ENCODE measurements at places on chromosomes 4 and X.

DNA sequence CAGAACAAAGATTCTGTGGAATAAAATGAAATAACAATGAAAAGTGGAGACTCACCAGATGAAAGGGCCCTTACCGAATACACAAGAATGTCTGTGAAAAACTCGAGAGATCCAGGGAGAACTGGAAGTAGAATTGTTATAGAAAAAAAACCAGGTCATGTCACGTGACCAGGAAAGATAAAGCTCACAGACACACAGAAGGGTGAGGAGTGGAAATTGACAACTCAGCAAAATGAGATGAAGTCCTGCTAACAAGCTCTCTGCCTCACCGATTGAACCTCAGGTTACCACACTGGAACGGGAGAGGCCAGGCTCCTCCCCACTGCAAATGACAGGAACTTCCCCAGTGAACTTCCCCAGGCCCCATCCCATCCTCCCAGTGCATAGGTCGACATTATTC is 1618.0 kb upstream of the PCDH10 start:
- DNase-seq, result no peak

DNA sequence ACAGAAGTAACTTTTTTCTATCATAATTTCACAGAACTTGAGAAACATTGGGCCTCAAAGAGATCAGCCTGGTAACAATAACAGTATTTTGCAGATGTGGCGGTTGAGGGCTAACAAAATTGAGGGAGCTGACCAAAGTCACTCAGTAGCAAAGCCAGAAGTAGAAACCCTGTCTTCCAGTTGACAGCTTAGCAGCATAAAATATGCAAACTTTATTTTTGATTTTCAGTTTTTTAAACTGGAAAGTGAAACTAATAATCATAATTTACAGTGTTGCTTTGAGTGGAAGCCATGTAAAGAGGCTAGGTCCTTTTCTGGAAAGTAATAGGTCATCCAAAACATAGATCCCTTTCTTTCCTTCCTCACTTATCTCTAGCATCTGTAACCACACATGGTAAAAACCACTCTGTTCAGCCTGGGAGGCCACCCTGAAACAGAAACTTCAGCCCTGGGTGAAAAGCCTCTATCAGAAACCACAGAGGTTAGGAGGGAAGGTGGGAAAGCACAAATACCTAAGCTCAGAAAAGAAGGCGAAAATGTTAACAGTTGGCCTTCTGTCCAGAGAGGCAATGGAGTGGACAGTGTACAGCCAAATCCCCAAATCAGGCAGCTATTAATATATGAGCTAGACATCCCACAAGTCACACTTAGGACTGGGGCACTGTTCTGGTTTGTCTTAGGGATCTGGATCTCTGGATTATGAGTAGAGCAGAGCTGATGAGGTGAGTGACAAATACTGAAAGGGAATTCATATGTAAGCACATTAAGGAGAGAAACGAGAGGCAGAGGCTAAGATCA is 61.1 kb upstream of the ARSJ start:
- no peak for DNase-seq

DNA sequence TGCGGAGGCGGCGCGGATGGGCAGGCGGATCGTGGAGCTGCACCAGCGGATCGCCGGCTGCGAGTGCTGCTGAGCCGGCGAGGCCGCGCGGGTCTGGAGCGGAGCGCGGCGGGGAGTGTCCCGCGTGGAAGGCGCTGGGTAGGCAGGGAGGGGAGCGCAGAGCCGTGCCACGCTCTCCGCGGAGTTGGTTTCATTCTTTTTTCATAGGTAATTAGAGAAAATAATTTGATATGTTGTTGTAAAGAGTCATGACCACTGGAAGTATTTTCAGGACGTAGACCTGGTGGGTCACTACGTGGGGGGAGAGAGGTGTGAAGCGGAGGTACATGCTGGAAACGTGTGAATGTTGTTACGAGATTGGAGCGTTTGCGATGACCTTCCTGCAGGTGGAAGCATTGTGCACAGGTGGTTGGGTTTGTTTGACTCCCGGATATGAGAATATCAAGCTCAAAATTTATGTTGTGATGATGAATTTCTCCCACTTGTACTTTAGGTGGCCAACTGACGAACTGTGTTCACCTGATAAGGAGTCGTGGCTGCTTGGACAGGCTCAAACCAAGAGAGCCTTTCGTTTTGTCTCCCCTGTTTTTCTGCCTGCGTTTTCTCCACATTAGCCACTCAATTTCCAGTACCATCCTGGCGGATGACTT is 19.1 kb upstream of the S100P start:
- DNase-seq, result no peak

GRCh38 chr4:157887316-157887715 is 285.5 kb downstream of the GASK1B start:
- DNase-seq, result no peak

DNA sequence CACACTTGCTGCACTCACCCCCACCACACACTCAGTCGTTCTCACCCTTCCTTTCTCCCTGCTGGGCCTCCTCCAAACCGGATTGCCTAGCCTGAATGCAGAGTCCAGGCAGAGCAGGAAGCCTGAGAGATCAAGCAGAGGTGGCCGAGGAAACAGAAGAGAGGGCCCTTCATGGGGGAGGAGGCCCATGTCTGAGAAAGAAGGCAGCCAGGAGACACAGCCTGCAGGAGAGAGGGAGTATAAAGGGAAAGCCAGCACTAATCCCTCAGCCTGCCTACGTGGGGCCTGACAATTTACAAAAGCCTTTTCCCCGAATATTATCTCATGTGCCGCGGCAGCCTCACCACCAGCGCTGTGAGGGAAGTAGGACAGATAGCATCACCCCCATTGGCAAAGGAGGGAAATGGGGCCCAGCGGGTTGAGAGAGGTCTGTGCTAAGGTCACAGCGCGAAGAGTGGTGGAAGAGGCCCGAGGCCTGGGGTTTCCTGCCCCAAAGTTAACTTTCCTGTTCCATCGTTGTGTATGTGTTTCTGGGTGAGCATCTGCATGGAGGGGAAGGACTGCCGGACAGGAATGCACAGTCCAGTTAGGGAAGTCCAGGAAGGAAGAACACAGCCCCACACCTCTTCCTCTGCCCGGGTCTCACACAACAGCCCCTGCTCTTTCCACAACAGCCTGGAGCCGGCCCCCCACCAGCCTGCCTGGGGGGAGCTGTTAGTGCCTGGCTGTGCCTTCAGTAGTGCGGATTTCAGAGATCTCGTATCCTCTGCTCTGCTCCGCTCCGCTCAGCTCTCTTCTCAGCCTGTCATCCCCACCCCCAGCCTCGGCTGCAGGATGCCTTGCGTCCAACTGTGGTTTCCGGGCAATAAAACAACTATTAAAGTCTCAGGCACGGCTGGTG is 50.9 kb upstream of the BCOR start:
- DNase-seq, result no peak

DNA sequence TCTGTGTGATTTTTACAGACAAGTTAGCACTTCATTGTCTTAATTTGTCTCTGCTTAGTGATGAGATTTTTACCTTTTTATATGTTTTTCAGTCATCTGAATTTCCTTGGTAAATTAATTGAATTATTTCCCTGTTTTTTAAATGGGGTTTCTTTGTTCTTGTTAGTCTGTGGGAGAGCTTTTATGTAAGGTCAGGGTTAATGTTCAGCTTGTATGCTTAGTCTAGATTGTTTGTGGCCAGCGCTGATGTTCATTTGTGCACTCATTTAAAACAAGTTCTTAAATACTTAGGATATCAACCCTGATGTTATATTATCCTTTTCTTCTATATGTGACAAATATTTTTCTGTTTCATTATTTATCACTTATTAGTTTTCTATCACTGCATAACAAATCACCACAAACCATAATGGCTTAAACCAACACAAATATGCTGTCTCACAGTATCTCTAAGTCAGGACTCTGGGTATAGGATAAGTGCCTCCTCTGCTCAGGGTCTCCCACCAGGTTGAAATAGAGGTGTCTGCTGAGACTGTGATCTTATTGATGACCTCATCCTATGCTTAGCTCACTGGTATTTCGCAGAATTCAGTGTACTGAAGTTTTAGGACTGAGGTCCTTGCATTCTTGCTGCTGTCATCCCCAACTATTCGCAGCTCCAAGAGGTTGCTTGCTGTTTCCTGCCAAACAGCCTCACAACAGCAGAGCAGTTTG is 53.2 kb downstream of the ATP10D start:
- no peak for DNase-seq

- no peak for DNase-seq
These were observed 61.5 kb upstream of the MAGEB2 start for GRCh38 chrX:30153881-30154260.

GRCh38 chrX:41913476-41913875 is 9.9 kb downstream of the CASK start:
- no peak for DNase-seq

DNA sequence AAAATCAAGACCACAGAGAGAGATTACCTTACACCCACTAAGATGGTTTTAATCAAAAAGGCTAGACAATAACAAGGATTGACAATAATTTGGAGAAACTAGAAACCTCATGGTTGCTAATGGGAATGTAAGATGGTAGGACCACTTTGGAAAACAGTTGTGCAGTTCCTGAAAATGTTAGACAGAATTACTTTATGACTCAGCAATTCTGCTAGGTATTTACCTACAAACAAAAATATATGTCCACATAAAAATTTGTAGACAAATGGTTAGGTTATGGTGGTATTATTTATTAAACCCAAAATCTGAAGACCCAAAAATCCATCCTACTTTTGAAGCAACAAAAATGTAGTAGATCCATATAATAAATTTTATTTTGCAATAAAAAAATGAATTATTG is 1027.0 kb upstream of the ADGRL3 start:
- no peak for DNase-seq

- DNase-seq, result no peak
These were observed 342.5 kb upstream of the NOCT start for GRCh38 chr4:138673053-138673452.

GRCh38 chr4:140099983-140100382 is 54.0 kb downstream of the MAML3 start:
- DNase-seq, result no peak

DNA sequence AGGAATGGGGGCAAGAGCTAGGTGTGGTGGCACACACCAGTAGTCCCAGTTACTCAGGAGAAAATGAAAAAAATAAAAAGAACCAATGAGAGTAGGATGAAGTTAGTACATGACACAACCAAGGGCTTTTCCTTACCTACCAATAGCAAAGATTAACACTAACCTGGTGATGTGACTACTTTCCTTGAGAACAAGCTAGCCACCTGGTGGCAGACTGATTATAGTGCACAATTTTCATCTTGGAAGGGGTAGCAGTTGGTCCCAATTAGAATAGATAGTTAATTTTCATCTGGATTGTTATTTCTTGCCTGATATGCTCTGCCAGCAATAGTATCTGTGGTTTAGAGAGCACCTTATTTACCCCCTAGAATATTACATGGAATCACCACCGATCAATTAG is 1216.8 kb upstream of the PABPC4L start:
- no peak for DNase-seq

GRCh38 chr4:71186257-71186565 is 152.6 kb upstream of the SLC4A4 start:
- no peak for DNase-seq

DNA sequence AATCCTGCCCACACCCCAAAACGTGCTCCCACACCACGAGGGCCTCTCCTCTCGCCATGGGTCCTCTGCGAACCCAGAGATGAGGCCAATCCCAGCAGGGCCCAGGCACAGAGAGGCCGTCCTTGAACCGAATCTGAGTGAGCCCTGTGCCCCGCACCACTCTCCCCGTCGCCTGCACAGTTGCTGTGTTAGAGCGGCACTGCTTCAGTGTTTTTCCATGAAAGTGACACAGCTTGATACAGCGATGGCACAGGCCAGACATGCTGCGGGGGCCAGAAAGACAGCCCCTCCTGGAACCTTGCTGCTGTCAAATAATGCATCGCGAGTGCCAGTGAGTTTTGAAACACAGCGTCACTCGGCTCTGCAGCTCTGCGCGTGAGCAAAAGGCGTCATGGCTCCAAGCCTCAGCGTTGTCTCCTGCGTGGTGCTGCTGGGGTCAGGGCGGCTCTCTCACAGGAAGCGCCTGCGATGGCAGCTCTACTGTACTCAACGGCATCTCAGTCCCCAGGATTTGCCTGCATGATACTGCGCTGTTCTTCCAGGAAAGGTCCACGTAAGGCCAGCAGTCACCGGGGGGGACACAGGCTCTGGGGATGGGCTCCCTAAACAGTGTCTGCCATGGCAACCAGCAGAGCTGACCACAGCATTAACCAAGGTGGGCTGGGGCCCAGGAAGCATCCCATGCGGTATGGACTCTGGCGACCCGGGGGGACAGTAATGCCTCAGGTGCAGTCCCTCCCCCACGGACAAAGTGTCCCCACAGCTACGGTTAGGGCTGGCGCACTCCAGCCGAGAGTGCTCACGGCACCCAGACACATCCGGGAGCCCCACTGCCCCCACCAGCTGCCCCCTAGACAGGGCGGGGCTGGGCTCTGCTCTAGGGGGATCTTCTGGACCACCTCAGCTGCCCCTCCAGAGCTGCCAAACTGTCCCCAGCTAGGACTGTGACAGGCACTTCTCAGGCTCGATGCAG is 63.1 kb downstream of the ACOX3 start:
- DNase-seq, result no peak

DNA sequence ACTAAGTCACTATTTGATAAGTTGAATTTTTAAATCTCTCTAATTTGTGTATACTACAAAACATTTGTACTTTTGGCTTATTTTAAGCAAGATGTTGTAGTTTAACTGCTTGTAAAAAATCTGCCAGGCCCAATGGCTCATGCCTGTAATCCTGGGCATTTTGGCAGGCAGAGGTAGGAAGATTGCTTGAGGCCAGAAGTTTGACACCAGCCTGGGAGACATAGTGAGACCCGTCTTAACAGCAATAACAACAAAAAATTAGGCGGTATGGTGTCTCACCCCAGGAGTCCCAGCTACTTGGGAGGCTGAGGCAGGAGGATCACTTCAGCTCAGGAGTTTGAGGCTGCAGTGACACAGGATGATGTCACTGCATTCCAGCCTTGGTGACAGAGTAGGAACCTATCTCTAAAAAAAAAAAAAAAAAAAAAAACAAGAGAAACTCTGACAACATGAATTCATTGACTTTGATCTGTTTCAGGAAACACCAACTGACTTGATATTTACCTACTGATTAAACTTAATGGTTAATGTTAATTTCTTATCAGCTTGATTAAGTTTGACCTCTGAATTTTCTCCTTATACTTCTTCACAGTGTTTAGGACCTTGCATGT is 8.9 kb downstream of the FHIP1A start:
- DNase-seq, result no peak

DNA sequence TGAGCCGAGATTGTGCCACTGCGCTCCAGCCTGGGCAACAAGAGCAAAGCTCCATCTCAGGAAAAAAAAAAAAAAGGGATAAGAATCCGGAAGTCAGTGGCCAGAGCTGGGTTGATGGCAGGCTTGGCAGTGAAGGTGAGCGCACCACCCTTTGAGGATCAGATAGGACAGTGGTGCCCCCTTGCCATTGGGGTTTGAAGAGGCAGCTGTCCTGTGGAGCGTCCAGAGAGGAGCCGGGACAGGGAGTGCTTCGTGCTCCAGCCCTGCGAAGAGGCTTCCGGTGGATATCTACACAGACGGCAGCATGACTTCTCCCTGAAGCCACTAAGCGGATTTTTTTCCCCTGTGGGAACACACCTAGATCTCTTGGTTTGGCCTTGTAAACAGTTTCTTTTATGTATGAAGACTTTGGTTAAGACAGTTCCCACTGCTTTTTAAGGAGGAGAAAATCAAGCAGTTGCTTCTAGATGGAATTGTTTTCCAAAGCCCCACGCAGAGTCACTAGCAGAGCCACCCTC is 6.5 kb downstream of the TBC1D14 start:
- DNase-seq, result no peak

GRCh38 chr4:26171941-26172340 is 148.9 kb upstream of the RBPJ start:
- DNase-seq, result no peak
